ENCODE measurements at places on chromosomes 3 and 15.
A peak's percentile ranks its signal among the peaks of the same experiment; 100 is the strongest.

- DNase-seq = no peak
Observed at GRCh38 chr3:171904829-171905228, 61.7 kb downstream of the TMEM212 start.

- no peak for DNase-seq
Observed at GRCh38 chr3:120931593-120931992, 23.6 kb downstream of the STXBP5L start.

GRCh38 chr15:36371509-36371908 lies 207.9 kb upstream of the CDIN1 start:
- DNase-seq = no peak

- DNase-seq = no peak
Observed at GRCh38 chr3:33139996-33140395, 26.2 kb downstream of the CRTAP start.

GRCh38 chr3:126124148-126124868 lies 40.4 kb upstream of the SLC41A3 start:
- no peak for DNase-seq

DNA sequence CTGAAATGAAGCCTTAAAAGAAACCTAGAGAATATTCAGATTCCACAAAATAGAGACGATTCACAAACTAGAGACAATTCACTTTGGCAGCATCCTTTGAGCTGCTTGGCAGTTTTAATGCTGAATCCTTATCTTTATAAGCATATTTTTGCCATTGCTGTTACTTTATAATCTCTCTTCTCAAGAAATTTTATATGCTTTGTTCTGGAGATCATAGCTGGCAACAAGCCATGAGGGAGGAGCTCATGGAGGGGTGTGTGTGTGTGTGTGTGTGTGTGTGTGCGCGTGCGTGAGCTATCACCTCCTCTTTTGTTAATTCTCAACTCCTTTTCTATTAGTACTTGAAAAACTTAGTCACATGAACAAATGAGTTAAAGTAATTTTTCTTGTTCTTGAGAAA lies 495.0 kb upstream of the RGMA start:
- DNase-seq = no peak

GRCh38 chr3:78314327-78314726 lies 1274.4 kb downstream of the ROBO2 start:
- no peak for DNase-seq

DNA sequence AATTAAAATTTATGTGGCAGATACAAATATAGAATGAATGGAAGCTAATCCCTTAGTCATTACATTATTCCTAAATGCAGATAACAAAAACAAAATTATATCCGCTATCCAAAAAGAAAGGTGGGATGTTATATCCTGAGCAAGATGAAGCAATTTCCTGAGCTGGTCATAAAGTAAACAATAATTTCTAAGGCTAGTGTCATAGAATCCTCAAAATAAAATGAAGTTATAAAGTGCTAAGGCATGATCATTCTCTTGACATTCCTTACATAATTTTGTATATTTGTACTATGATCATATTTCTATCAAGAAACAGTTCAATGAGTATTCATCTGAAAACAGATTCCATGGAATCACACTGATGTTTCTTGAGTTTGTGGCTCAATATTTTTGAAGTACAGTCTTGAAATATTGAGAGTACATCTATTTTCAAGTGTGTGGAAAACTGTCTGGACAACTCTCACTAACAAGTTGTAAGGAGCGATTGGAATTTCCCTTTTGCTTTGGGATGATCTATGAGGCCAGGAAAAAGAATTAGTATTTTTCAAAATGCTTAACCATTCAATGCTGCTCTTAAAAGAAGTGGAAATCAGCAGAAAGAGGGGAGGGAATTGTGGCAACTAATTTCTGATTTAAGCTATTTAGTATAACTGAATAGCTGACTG lies 92.4 kb downstream of the ABI3BP start:
- no peak for DNase-seq

GRCh38 chr3:133855002-133855370 lies 40.7 kb downstream of the RAB6B start:
- peak; percentile 22 for DNase-seq

- DNase-seq = no peak
Observed at GRCh38 chr3:56857178-56857577, 55.4 kb upstream of the ARHGEF3 start.

DNA sequence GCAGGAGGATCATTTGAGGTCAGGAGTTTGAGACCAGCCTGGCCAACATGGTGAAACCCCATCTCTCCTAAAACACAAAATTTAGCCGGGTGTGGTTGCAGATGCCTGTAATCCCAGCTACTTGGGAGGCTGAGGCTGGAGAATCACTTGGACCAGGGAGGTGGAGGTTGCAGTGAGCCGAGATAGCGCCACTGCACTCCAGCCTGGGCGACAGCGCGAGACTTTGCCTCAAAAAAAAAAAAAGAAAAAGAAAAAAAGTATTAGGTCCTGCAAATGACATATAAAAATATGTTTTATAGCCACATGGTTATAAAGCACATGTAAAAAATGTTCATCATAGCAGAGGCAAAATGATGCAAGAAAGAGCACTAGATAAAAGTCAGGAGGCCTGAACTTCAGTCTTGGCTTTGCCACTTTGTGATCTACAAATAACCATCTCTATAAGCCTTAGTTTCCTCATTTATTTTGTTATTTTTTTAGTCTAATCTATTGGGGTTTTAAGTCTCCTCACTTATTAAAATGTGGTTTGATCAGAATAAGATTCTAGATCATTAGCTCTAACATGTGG lies 4.9 kb downstream of the SLC12A6 start:
- no peak for DNase-seq

DNA sequence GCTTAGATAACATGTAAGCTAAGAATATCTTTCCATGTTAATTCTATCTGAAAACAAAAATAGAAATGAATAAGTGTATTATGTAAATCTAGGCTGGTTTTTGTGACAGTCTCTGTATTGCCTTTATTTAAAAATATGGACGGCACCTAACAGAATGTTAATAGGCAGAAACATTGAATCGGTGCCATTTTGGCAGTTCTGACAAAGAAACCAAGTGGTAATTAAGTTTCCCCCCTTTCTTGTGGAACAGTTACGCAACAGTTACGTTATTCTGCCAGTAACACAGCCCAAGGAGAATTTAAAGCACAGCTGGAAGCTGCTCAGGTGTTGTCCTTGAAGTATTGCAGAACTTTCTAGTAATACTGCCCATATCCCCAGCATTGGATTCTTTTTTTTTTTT lies 21.5 kb downstream of the LARS2 start:
- peak; percentile 24 for DNase-seq

DNA sequence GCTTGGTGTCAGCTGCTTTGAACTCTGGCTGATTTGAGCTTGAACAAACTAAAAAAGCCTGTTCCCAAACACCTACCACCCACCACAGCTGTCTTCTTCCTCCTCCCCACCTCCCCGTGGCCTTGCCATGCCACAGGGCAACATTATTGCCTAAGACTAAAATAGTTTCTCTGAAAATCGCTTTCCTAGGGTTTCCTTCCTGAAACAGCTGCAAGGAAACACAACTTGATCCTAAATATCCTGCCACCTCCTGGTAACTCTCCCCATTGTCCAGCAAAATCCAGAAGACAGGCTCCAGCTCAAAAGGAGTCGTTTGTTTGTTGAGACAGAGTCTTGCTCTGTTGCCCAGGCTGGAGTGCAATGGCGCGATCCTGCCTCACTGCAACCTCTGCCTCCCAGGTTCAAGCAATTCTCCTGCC lies 193.9 kb upstream of the TPM1 start:
- DNase-seq = no peak

GRCh38 chr3:32256206-32256605 lies 17.7 kb downstream of the CMTM8 start:
- DNase-seq = no peak

DNA sequence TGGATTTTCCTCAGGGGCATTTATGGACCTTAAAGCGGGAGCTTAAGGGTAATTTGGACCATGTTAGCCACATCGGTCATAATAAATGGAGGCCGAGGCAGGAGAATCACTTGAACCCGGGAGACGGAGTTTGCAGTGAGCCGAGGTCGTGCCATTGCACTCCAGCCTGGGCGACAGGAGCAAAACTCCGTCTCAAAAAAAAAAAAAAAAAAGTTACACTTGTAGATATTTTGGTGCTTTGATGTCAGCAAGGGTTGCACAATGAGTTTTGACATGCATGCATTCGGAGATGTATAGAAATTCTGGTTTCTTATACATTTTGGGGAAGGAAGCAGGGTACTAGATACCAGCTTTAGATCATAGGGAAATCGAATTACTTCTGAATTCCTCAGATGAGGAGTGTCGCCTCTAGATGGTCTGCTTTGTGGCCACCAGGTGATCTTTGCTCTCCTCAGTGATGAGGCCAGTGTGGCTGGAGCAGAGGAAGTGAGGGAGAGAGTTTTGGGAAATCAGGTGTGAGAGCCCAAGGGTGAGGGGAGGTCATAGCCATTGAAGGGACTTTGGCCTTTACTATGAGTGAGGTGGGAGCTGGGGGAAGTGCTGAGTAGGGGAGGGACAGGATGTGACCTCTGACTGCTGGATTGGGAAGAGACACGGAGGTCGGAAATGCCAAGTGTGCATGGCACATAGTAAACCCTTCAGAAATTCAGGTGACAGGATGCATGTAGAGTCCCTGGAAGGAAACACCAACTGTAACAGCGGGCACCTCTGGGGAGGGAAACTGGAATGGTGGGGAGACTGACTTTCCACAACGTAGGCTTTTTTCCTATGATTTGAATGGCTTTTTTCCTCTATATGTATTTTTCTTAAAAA lies 8.4 kb upstream of the RBSN start:
- DNase-seq = no peak

DNA sequence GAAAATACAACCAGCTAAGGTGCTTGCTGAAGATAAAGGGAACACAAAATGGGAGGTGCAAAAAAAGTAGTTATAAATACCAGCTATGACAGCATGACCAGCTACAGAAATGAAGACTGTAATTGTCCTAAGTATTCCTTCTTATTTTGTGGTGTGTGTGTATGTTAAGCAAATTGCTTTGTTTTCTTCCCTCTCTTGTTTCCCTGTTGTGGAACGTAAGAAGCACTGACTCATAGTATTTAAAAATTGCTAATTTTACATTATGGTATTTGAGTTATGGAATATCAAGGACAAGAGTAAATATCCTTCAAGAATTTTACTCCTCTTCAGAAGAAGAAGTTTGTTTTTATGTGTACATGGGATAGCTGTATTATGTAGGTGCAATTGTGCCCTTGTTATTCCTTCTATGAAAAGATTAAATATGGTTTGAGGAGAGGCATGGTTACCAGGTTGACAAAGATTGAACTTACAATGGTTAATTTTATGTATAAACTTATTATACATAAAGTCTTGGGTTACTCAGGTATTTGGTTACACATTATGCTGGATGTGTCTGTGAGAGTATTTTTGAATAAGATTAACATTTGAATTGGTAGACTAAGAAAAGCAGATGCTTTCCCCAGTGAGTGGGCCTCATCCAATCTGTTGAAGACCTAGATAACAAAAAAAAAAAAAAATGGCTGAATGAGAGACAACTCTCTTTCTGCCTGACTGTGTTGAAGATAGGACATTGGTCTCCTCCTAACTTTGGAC lies 1132.1 kb upstream of the ALCAM start:
- DNase-seq = no peak

- no peak for DNase-seq
Observed at GRCh38 chr15:84981711-84982300, at the start of gene PDE8A. PDE8A (plus strand) TSS chr15:84981856; CDS start chr15:84982163, 307 bp downstream.

- DNase-seq = no peak
Observed at GRCh38 chr15:71152542-71152941, 37.3 kb downstream of the THSD4 start.

DNA sequence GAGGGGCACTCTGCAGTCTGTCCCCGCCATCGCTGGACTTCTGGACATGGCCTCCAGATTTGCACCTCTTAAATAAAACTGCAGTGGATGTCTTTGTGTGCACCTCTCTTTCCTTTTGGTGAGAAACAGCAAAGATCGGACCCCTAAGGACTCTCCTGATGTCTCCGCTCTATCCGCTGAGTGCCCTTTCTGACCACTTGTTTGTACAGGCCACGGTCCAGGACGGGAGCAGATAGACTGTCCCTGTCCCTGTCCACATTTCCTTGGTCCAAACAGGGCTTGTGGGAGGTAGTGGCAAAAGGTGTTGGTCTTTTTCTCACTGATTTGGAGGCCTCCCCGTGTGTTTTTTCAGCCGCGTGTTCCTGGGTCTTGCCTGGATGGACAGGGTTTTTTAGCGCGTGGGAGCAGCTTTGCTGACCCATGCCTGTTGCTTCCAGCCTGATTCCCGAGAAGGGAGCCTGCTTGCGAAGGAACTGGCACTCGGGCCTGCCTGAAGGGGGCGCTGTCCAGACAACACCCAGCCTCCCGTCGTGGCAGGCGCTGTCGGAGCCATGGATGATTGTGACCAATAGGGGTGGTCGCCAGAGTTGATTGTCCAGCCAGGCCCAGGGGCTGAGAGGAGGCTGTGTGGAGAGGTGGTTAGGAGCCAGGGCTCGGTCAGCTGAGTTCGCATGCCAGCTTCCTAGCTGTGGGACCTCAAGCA lies 13.2 kb upstream of the STAB1 start:
- no peak for DNase-seq

- DNase-seq = no peak
Observed at GRCh38 chr15:65747265-65747664, 44.8 kb downstream of the DENND4A start.

GRCh38 chr3:4821338-4821737 lies 157.9 kb upstream of the BHLHE40 start:
- no peak for DNase-seq

- no peak for DNase-seq
Observed at GRCh38 chr3:72636969-72637597, 211.2 kb downstream of the SHQ1 start.

GRCh38 chr3:16425398-16426028 lies 88.0 kb downstream of the RFTN1 start:
- no peak for DNase-seq

DNA sequence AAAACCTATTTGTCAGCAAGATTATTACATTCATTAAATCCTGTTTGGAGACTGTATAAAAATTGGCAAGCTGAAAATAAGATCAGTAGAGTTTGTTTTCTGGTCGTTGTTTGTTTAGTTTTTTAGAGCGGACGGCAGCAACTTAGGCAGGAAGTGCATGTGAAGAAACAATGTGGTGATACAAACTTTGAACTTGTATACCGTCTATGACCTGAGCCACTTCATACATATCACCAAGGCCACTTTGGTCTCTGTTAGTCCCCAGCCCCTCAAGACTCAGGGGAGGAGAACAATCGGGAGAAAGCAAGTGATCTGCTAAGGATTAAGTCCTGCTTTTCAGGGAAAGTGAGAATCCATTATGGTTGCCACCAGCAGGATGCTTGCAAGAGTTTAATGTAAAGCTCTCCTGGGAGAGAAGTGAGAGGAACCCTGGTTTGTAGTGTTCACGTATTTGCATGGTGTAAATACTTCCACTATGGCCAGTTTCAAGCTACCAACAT lies 31.1 kb downstream of the RASGRP1 start:
- DNase-seq = no peak

GRCh38 chr15:58419803-58420524 lies 11.8 kb upstream of the LIPC start:
- no peak for DNase-seq

DNA sequence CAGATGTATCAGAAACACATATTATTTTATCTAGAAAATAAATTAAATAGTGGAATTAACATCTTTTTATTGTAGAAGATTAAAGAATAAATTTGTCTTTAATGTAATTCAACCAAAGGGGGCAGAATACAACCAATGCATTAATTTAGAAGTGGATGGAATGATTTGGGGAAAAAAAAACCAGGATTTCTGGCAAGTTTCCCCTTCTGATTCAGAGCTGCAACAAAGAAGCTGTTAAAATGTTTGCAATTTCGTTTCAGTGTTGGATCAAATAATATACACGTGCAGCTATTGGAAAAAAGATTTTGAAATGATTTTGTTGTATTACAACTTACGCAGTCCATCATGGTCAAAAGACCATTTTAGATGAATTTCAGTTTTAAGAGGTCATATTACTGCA lies 71.6 kb upstream of the ZNF280D start:
- DNase-seq = no peak

GRCh38 chr3:32077260-32078084 lies 28.9 kb upstream of the GPD1L start:
- DNase-seq = no peak
